ENCODE measurements at places on chromosomes 13 and 19.

DNA sequence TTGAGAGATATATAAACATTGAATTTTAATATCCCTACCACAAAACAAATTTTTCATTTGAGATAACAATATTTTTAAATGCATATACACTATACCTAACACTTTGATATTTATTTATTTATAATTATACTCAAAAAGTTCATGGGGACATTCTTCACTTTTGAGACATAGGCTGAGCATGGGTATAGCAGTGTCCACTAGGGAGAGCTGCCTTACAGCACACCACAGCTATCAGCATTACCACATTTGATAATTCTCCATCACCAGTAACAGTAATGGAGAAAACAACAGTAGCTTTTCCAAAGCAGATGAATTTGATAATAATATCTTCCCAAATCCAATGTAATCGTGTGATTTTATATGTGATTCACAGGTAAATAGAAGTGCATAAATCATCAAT is 626.1 kb downstream of the DACH1 start:
- DNase-seq, result peak; percentile 51

DNA sequence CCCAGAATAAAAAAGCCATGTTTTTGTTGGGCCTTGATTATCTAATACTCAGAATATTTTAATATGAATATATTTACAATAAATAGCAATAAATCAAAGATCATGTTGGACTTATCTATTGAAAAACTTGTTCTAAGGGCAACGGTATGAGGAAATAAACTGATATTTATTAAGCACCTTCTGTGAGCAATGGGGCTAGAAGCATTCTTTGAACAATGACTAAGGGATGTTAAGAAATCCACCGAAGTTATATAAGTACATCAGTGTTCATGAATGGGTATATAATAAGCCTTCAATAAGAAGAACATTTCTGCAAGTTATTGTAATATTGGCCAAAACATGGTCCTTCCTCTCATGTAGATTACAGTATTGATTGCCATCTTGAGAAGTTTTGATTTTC is 221.8 kb downstream of the OXGR1 start:
- peak; percentile 22 for DNase-seq

- no peak for DNase-seq
Observed at GRCh38 chr19:641702-642101, 2.0 kb downstream of the FGF22 start.

GRCh38 chr19:45324349-45324907 is 1.8 kb upstream of the CKM start:
- DNase-seq, result no peak

DNA sequence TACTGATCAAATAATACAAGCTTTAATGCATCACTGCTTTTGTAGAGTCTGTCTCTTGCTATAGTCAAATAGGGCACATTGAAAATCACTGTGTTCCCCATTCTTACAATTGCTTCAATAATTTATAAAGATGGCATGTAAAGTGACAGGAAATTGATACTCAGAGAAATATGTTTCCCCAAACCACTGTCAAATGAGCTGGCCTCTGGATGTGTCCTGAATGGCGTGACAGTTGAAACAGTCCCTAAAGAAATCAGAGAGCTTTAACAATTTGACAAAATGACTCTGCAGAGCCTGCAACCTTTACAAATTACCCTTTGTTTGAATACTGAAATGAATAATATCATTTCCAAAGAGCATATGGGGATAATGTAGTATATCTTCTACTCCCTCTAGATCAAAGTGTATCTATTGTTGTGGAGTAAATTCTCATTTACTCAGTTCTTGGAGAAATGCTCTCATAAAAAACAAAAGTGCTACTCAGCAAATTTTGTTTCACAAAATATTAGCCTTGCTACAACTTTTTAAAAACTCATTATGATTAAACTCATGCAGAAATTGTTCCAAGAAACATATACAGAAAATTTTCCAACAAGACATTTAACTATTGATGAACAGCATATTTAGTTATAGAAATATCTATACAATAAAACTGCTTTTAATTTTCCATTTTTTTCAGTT is 763.2 kb upstream of the SPRY2 start:
- DNase-seq, result no peak

DNA sequence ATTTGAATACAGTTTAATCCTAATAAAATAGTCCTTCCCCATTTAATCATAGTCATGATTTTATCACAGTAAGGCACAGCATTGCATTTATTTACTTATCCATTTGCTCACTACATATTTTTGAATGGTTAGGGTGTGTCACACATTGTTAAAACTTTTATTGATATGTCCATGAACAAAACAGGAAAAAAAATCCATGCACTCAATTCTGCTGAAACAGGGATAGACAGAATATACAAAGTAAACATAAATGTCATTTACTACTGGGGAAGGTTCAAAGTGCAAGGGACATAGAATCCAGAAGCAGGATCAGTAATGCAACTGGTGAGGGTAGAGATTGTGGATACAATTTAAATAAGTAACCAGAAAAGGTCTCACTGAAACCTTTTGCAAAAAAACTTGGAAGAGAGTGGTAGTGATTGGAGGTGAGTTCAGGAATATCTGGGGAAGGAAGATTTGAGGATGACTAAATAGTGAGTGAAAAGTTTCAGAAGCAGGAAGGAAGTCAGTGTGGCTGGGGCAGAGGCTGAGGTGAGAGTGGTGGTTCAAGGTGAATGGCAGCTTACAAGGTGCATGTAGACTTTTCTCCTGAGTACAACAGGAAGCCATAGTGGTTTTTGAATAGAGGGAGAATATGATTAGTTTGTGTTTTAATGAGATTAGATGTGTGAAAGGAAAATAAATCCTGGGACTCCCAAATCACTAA is 387.2 kb upstream of the ATXN8OS start:
- DNase-seq, result no peak

DNA sequence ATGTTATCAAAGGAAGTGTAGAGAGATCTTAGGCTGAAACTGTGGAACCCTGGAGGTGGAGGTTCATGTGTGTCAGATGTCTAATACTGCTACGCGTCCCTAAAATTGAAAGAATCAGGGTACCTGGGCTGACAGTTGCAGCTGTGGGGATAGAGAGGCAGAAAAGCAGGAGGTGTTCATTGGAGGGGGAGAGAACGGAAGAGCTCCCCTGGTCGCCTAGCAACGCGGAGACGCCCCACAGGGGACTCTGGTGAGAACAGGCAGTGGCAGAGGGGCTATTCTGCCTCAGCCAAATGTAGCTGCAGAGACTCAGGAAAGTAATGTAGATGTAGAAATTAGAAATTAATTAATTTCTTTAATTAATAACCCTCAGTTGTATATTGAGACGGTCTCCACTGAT is 10.1 kb upstream of the ZNF835 start:
- no peak for DNase-seq

GRCh38 chr19:42662712-42663111 is 68.0 kb upstream of the CEACAM8 start:
- DNase-seq, result no peak

DNA sequence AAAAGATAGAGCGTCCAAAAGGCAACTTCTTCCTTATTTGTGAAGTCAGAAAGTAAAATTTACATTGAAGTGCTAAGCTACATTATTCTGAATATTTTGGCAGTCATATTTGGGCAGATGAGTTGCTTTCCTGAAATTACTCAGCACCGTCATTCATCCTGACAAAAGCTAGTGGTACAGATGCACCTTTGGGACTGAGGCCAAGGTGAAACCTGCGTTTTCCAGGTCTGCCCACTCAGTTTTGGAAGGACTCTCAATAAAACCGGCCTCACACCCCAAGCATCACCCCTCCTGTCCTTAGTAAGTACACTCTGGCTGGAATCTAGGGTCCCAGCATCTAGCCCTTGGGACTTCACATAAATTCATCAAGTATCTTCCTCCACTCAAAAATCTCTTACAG is 187.5 kb downstream of the TM9SF2 start:
- DNase-seq, result no peak

GRCh38 chr19:18503337-18503970 is 18.4 kb downstream of the ELL start:
- DNase-seq, result no peak

GRCh38 chr19:31666126-31666525 is 316.9 kb upstream of the TSHZ3 start:
- DNase-seq, result no peak

DNA sequence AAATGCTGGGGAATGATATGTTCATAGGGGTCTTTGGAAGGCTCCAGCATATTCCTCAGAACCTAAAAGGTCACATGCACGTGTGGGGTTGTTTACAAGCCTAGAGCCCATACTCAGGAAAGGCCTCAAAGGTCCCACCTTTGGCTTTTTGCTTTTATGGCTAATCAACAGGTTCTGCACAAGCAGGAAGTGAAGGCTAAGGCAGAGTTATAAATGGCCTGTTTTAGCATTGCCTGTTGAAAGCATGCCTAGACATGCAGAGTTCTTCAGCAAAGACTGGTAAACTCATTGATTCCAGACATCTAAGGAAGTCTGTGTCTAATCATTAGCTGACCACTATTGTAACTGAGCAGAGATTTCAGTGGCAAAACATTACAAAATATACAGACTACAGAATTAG is 198.3 kb downstream of the KCNRG start:
- no peak for DNase-seq

DNA sequence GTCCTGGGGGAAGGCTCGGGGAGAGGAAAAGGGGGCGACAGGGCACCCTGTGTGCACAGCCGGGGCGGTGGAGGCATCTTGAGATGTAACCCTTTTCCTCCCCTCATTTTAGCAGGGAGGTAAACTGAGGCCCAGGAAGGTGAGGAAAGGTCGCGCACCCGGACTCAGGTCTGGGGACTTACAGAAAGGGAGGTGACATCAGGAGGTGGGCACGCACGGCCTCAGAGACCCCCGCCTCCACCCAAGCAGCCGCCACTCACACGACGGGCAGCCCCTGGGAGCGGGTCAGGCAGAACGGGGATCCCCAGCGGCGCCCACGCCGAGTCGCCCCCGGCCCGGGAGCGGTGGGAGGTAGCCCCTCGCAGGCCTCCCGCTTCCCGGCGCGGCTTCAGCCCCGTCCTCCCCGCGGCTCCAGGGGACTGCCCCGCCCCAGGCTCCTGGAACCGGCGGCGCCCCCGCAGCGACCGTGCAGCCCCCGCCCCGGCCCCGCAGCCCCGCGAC is 477 bp downstream of the PIP5K1C start:
- no peak for DNase-seq

DNA sequence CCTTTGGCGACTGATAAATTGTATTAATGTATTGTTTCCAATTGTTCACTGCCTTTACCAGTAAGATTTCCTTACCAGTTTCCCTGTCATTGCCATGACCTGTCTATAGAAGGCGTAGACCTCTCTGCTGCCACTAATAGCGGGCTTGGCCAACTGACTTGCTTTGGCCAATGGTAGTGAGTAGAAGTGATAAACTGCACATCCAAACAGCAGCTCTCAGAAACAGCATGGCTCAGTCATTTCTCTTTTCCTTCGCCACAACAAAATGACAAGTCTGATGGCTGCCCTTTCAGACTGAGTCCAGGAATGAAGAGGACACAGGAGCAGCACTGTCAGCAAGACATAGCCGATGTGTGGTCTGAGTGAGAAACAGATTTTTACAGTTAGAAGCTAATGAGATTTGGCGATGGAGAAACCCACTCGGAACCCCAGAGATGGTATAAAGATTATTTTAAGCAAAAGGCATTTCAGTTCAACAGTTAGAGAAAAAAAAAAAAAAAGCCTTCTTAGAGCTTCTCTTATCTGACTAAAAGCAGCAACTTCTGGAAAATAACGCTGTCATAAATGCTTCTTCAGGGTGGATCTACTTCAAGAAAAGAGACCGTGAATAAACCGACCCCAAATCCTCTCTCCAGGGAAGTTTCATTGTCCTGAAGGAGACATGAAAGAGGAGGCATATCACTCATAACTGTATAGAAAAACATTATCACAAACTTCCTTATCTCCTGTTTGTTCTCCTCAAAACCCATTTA is 42.0 kb upstream of the TM9SF2 start:
- no peak for DNase-seq

DNA sequence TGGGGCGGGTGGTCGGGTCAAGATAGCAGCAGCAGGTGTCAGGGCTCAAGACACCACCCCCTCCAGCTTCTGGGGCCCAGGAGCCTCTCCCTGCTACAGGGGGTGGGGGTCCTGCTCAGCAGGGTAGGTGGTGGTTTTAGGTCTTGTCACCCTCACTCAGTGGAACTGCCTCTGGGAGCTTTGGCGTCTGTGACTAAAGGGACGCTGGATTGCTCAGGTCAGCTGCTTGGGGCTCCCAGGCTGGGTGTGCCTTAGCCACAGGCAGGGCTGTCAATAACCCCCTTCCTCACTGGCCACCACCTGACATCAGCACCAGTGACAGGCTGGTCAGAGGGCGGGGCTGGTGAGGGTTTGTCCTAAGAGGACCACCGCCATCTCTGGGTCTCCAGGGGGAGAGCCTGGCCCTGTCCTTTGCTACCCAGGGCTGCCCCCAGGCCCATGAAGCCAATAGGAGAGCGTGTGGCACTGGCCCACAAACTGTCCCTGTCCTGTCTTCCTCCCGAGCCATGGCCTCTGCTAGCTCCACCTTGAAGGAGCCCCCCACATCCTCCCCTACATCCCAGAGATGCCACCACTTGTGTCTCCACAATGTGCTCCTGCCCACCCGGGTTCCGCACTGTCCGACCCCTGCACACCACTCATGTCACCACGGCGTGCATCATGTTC is 36.4 kb downstream of the MAU2 start:
- DNase-seq, result no peak

DNA sequence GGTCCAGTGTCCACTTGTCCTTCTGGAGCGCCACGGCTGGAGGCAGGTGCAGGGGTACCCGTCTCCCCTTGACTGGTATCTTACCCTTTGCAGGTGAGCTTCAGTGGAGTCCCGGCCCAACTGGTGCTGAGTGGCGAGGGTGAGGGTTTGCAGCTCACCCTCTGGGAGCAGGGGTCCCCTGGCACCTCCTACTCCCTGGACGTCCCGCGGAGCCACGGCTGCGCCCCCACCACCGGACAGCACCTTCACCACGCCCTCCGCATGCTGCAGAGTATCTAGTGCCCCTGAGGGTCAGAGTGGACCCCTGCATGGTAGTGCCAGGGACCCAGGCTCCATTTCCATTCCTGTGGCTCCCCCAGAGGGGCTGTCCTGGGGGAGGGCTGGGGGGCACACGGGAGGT is 11.1 kb downstream of the PLK5 start:
- DNase-seq, result no peak

GRCh38 chr19:33152176-33152575 is 20.3 kb downstream of the WDR88 start:
- peak; percentile 54 for DNase-seq

Data from cardiac fibroblast (primary cell).